ENCODE measurements at places on chromosomes 7 and 10.

GRCh38 chr7:1968397-1969111 lies 264.2 kb downstream of the MAD1L1 start:
- no peak for DNase-seq

DNA sequence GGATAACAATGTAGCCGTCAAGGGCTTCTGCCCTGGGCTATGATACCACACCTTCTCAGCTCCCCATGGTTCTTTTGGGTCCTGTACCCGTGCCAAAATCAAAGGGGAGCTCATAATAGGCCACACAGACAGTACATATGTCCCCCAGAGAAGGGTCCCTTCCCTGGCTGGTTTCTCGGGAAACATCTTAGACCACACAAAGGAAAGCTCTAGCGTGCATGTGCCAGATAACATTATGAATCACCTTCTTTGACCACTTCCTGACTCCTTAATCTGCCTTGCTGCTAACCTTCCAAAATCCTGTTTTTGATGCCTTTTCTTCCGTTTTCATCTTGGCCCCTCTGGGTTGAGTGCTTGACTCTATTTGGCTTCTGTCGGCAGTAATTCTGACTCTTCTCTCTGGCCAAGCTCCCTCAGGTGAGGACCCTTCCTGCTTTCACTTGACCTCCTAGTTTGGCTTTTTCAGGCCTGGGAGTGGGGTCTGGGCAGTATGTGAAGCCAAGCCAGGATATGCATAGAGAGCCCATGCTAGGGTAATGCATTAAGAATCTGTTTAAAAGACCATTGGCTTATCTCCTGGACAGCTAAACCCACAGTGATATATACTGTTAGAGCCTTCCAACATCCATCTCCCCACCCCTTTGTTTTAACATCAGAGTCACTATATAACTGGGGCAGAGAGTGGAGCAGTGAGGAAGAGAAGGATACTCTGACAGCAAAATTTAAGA lies 84.8 kb downstream of the ANLN start:
- DNase-seq: peak; percentile 99

DNA sequence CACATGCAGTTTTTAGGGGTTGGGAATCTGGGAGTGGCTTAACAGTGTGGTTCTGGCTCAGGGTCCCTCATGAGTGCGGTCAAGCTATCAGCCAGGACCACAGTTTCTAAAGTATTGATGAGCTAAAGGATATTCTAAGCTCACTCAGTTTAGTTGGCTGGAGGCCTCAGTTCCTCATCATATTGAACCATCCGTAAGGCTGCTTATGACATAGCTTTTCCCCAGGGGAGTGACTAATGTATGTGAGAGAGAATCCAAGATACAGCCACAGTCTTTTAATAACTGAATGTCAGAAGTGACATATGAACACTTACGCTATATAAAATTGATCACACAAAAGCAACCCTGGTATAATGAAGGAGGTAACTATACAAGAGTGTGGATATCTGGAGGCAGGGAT lies 245.3 kb downstream of the POLR1F start:
- no peak for DNase-seq

GRCh38 chr10:51035344-51035743 lies 38.9 kb upstream of the PRKG1 start:
- no peak for DNase-seq

DNA sequence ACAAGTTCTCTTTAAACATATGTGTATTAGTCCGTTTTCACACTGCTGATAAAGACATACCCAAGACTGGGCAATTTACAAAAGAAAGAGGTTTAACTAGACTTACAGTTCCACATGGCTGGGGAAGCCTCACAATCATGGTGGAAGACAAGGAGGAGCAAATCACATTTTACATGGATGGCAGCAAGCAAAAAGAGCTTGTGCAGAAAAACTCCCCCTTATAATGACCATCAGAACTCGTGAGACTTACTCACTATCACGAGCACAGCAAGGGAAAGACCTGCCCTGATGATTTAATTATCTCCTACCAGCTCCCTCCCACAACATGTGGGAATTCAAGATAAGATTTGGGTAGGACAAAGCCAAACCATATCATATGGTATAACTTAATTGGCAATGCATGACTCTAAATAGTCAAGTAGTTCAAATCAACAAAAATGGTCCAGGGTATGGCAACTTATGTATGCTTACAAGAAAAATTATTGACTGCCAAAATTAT lies 34.1 kb upstream of the TMEM243 start:
- no peak for DNase-seq

DNA sequence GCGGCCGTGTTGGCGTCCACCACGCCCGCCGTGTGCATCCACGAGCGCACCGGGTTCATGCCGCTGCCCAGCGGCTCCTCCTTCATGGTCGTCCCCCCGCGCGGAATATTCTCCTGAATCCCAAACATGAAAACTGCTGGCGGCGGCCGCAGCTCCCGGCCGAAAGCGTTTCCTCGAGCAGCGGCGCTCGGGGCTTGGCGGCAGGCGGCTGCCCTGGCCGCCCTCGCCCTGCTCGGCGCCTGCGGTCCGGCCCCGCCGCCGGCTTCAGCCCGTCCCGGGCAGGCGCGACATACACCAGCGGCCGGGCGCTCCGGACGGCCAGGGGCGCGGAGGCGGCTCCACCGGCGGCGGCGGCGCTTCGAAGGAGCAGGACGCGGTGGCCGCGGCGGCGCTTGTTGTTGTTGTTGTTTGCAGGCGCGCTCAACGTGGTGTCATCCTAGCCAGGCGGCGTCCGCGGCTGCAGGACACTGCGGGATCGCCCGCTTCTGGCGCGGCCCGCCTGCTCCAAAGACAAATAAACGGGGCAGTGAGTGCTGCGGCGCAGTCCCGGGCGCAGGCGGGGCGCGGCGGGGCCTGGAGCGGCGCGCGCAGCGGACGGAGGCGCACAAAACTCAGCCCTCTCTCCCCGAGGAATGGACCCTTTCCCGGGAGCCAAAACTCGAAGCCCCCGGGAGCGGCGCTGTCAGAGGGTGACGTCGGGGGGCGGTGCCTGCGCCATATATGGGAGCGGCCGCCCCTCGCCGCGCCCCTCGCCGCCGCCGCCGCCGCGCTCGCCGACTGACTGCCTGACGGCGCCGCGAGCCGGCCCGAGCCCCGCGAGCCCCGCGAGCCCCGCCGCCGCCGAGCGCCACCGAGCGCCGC lies at the start of gene EBF3:
Gene EBF3 (minus strand): TSS at position 634 of the 861 bp plus-strand sequence. CDS start 506 bp downstream, at position 128.
- peak; percentile 69 for DNase-seq

- peak; percentile 73 for DNase-seq
Measured at GRCh38 chr10:63720072-63720537, 198.9 kb downstream of the REEP3 start.

- no peak for DNase-seq
Measured at GRCh38 chr7:46126675-46127300, 205.7 kb upstream of the IGFBP3 start.

- peak; percentile 53 for DNase-seq
Measured at GRCh38 chr7:49703881-49704280, 69.6 kb upstream of the VWC2 start.

Data from common myeloid progenitor, CD34-positive (primary cell).